CD4-positive, alpha-beta memory T cell (primary cell): ENCODE measurements at places on chromosomes 2 and 18.

- no peak for DNase-seq
These were observed 797.0 kb downstream of the METTL4 start for GRCh38 chr18:1774261-1774660.

- DNase-seq = no peak
These were observed 15.9 kb downstream of the SP9 start for GRCh38 chr2:174350593-174351181.

DNA sequence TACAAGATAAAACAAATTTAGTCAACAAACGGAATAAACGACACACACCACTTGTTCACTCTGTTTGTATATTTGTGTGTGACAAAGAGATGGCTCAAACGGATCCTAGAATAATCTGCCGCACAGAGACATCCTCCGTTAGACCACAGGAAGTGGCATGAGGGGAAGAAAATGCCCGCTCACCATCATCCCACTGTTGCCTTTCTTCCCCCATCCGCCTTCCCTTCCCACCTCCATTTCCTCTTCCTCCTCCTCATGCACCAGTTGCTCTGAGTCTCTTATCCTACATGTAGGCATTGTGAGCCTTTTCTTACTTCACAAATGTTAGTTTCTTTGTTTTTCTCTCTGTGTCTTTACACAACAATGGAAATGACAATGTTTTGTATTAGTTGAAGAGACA, 228.5 kb upstream of the SMIM21 start:
- DNase-seq = no peak

DNA sequence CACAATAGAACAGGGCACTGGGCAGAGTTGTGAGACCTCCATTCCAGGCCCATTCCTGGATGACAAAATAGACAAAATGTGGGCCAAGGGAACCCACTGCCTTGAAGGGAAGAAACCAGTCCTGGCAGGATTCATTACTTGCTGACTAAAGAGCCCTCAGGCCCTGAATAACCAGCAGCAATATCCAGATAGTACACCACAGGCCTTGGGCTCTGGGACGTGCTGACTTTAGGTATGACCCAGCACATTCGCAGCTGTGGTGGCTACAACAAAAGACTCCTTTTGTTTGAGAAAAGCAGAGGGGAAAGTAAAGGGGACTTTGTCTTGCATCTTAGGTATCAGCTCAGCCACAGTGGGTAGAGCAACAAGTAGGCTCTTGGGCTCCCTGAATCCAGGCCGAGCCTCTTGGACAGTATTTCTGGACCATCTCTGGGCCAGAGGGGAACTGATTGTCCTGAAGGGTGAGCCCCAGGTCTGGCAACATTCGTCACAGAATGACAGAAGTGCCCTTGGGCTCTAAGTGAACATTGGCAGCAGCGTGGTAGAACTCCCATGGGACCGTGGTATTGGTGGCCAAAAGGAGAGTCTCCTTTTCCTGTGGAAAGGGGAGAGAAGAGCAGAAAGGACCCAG, 89.9 kb upstream of the CD226 start:
- no peak for DNase-seq

- no peak for DNase-seq
These were observed 2.3 kb downstream of the HSPD1 start for GRCh38 chr2:197497326-197497725.

GRCh38 chr18:58590254-58590653, 38.6 kb downstream of the ALPK2 start:
- DNase-seq = no peak
